GM23248 (cell line): ENCODE measurements at places on chromosomes 5 and 9. TPM values are rescaled to one million over a fixed set of nuclear protein-coding genes. Genes with fewer than 3 reads are reported as not detected.

- H3K4me1 ChIP-seq: 0 out of 2 replicates have a peak, but pooled peaks cover 3% of the 10 kb centered on the region
- no peak overlapping the region for H3K4me3 ChIP-seq
- peaks cover 9% of the 10 kb centered on the region; the same call in 1 of the 2 replicates for H3K36me3 ChIP-seq
- no peaks in the 10 kb centered on the region for H3K27me3 ChIP-seq
Measured at GRCh38 chr5:72301557-72301956, 18.5 kb downstream of the MRPS27 start.

DNA sequence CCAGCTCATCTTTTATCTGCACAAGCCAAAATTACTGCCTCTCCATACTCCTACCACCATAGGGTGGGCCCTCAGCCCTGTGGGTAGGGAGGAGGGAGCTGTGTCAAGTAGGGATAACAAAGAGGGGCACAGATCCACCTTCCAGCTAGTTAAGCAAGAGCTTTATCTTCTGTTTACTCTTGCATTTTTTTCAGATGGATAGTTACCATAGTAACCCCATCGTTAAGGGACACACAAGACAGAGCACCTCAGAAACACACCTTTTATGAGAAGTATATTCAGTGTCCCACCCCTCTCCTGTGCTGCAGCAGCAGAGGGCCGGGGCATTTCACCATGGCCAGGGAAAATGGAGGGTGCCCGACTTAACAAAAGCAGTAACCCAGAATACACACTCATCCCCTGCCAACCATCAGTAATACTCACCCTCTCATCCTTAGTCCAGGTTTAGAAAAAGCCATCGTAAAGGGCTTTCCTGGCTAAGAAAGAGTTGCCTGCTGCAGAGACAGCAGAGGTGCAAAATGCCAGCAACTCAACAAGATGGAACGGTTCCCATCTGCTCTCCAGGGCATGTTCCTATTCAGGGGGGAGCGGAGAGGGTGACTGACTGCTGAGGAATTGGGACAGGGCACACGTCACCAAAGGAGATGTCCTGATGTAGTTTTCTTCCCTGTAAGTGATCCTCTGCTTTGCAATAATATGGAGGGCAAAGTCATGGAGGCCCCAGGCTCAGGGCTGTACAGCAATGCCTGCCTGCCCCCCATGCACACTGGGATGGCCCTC lies 25.1 kb downstream of the MACROH2A1 start:
- H3K4me1 ChIP-seq: peaks cover 40% of the 10 kb centered on the region
- H3K4me3 ChIP-seq: no peak overlapping the region
- 0 out of 2 replicates have a peak overlapping the region, but pooled peaks have one; percentile 4 for H3K27ac ChIP-seq
- no peaks in the 10 kb centered on the region for H3K27me3 ChIP-seq
- DNase-seq: peak; percentile 44

DNA sequence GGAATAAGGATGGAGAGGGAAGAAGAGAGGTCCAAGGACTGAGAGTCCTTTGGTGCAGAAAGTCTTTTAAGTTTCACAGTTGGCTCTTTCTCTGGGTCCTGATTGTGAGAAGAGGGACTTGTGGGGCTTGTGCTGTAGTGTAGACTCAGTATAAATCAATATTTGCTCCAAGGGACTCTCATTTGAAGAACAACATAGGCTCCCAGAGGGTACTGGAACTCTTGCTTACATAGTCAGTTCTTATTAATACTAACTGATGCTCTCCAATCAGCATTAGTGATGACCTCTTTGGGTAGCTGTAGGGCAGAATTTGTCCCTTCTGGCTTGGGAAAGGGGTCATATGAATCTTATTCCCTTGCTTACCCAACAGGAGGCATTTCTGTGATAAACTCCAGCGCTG lies 62.5 kb upstream of the CXCL14 start:
- no peaks in the 10 kb centered on the region for H3K4me1 ChIP-seq
- DNase-seq: no peak
- H3K27ac ChIP-seq: no peak overlapping the region
- no peak overlapping the region for H3K4me3 ChIP-seq
- H3K27me3 ChIP-seq: peaks cover 25% of the 10 kb centered on the region

GRCh38 chr5:154829589-154830218 lies 20.7 kb downstream of the FAXDC2 start:
- peaks cover 7% of the 10 kb centered on the region for H3K4me1 ChIP-seq
- H3K27me3 ChIP-seq: no peaks in the 10 kb centered on the region
- H3K36me3 ChIP-seq: peaks cover 9% of the 10 kb centered on the region; the same call in 1 of the 2 replicates

DNA sequence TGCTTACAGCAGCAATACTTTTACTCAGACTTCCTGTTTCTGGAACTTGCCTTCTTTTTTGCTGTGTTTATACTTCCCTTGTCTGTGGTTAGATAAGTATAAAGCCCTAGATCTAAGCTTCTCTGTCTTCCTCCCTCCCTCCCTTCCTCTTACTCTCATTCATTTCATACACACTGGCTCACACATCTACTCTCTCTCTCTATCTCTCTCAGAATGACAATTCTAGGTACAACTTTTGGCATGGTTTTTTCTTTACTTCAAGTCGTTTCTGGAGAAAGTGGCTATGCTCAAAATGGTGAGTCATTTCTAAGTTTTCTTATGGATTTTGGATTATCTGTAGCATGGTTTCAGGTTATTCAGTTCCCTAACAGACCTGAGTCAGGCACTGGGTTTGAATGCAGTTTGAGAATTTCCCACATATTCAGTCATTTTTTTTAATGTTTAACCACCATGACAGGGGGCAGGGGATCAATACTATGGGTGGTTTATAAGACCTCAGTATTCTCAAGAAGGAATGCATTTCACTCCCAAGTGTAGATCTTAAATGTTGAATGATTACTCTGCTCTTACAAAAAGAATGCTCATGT lies at the start of gene IL7R:
Gene IL7R, plus strand, starts transcription at position 127 of the 587 bp plus-strand sequence. Its CDS starts 87 bp downstream, at position 214.
- peak; percentile 46 for DNase-seq
- H3K36me3 ChIP-seq: no peaks in the 10 kb centered on the region
- H3K4me3 ChIP-seq: peak within 1 kb of the TSS; percentile 55
- H3K27ac ChIP-seq: peak within 1 kb of the TSS; percentile 54
- peaks cover 75% of the 10 kb centered on the region for H3K4me1 ChIP-seq

DNA sequence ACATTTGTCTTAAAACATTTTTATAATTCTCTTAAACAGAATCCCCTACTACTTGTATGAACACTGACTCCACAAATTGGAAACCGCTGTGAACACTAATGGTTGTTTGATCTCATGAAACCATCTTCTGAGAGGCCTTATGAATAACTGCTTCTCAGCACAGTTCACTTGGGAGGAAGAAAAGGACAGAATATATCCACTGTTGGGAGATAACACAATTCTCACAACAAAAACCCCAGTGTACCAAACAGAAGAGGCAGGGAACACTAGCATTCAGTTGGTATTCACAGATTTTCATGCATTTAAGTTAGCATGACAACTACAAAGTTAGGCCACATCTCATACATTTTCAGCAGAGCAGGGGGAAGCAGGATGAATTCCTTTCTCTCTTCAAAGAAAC lies 89.0 kb upstream of the SELENOP start:
- H3K27ac ChIP-seq: no peak overlapping the region
- H3K4me3 ChIP-seq: no peak overlapping the region
- no peak for DNase-seq
- peaks cover 16% of the 10 kb centered on the region; the same call in 1 of the 2 replicates for H3K27me3 ChIP-seq
- no peaks in the 10 kb centered on the region for H3K36me3 ChIP-seq
- no peaks in the 10 kb centered on the region for H3K4me1 ChIP-seq

DNA sequence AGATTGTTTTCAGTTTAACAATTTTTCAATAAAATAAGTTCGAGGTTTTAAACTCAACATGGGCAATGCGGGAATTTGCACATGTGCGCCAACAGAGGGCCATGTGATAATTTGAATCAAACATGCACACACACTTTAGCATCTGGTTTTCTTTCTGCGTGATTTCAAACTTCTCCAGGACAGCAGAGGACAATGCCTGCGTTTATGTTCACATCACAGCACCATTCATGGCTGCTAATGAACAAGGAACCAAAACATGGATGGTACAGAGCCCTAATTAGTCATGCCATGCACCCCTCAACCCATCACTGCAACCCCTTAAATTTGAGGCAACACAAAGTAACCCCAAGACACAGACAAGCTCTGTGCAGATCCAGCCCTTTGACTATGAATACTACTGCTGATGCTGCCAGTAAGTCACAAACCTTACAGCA lies 2.8 kb downstream of the SHC3 start:
- no peak for DNase-seq
- H3K4me1 ChIP-seq: peaks cover 17% of the 10 kb centered on the region
- no peak overlapping the region for H3K4me3 ChIP-seq

Gene TAS2R1
- not detected in 2 replicates for total RNA-seq

Gene BTNL8
- not detected in 2 replicates for total RNA-seq

Gene PAEP
- total RNA-seq: not detected in 2 replicates

Gene GPR21
- total RNA-seq: 0.65 TPM in 1 of 2 replicates, not detected in the other

Gene IFNA2
- not detected in 2 replicates for total RNA-seq

Gene MARCHF3
- 3.8 and 4.8 TPM in 2 replicates for total RNA-seq

Gene ZDHHC11
- 0.65 TPM in 1 of 2 replicates, not detected in the other for total RNA-seq
